Stimulated activated CD4-positive, alpha-beta T cell treated with anti-CD3 and anti-CD28 coated beads, Interleukin-15, amount 100 ng/mL, for 48 hours (primary cell): ENCODE measurements at places on chromosomes 7 and 10.

DNA sequence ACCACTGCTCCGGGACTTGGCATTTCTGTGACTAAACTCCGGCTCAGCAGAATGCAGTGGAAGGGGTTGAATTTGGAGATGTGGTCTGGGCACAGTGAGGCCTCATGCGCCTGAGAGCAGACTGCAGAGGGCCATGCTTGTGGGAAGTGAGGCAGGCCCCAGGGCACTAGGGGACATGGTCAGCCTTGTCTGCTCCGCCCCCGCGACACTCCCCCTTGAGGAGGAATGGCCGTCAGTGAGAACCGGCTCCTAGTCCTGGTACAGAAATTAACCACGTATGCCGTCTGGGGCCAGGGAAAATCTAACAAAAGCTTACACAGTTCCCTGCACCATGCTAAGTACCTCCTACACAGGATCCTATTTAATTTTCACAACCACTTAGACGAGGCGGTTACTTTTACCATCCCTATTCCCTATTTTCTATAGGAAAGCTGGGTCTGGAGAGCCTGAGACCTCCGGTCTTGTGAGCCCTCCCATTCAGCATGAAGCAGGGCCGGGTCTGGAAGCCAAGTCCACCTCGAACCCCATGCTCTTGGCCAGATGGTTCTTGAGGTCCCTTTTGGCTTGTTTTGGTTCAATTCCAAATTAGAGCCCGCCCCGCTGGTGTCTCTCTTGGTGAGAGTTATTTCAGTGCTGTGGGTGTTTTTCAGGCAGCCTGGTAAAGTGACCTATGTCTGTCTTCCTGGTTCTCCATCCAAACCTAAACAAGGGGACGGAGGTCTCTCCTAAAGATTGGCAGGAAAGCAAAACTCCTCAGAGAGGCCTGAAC lies 87.7 kb upstream of the PITRM1 start:
- no peak for DNase-seq

- no peak for DNase-seq
Observed at GRCh38 chr10:117226813-117227451, 14.0 kb upstream of the SLC18A2 start.

GRCh38 chr10:62087329-62087728 lies 181.3 kb downstream of the RTKN2 start:
- no peak for DNase-seq

DNA sequence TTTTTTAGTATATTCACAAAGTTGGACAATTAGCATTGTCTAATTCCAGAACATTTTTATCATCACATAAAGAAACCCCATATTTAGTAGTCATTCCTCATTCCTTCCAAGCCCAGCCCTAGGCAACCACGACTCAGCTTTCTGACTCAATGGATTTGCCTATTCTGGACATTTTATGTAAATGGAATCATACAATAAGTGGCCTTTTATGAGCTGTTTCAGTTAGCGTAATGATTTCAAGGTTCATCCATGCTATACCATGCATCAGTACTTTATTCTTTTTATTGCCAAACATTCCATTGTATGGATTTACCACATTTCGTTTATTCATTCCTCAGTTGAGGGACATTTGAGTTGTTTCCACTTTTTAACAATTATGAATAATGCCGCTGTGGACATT lies 249.2 kb downstream of the DYNC1I1 start:
- DNase-seq = no peak

- DNase-seq = no peak
Observed at GRCh38 chr7:91618776-91619765, 261.4 kb downstream of the MTERF1 start.

DNA sequence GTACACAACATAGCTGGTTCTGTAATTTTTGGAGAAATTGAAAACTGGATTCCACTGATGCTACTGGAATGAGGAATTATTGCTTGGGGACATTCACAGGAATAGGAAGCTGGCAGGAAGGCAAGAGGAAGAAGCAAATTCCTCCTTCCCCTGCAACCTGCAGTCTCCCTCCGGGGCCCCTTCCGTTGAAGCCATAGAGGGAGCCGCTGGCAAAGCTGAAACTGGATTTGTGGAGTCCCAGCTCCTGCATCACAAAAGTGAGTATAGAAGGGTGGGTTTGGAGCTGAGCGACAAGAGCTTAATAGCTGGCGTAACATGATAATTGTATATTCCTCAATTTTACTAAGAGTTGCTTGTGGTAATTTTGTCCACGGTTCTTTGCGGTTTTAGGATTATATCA lies 190.8 kb downstream of the ADRA2A start:
- DNase-seq = no peak

GRCh38 chr10:98038288-98038687 lies 7.9 kb upstream of the CRTAC1 start:
- DNase-seq = no peak

GRCh38 chr10:60367024-60367423 lies 22.7 kb downstream of the ANK3 start:
- no peak for DNase-seq

GRCh38 chr7:70797109-70797514 lies 334.8 kb upstream of the GALNT17 start:
- no peak for DNase-seq

- no peak for DNase-seq
Observed at GRCh38 chr10:124909563-124909962, 32.4 kb upstream of the ZRANB1 start.

DNA sequence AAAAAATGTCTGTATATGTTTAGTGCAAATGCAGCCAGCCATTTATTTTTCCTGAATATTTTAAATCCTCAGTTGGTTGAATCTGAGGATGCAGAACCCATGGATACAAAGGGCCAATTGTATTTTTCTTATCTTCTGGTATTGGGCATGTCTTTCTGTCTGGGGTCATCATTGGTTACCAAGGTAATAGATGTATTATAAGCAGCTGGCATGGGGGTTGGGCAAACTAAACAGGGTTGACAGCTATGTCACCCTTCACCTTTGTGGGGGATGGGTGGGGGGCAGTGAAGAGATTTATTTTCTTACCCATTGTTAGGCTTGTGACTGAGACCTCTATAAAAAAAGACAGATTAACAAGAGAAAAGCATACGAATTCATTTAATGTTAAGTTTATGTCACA lies 38.8 kb downstream of the CDHR3 start:
- no peak for DNase-seq

DNA sequence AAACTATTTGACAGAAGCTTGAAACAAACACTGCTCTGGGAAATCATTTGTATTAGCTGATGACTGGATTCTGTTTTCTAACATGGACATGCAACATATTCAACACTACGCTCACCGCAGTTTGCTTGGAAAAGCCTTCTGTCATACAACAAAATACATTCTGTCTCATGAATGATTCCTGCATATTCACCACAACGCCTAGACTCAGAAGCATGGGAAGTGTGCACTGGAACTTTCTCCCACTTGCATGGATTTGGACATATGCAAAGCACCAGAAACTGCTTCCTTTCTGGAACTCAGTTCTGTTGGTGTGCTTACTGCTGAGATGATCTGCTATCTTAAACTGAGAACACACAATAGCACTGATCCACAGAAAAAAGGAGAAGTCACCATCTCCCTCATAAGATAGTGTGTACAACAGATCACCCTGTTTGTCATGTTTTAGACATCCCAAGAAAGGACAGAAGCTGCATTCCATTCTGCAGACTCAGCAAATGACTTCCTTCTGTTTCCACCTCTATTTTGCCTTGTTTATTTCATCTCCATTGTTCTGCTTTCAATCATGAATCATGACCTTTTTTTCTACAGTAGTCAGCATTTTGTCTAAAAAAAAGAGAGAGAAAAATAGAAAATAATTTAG lies 115.8 kb downstream of the HTR7 start:
- no peak for DNase-seq

- no peak for DNase-seq
Observed at GRCh38 chr10:62096256-62096933, 172.2 kb downstream of the RTKN2 start.

DNA sequence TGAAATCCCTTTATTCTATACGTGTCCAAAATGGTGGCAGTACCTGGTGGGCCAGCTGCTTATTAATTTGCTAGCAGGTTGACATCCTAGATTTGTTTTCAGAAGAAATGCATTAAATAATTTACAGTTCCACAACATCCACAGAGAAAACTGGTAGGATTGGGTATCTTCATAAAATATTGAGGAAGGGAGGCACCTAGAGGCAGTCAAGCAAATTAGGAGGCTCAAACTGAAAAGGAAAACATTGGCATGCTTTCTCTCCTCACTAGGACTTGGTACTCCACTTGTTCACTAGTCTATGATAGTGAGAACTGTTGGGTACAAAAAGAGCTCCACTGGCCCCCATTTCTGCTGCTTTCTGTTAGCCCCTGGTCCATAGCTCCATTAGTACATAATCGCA lies 18.3 kb upstream of the LRGUK start:
- no peak for DNase-seq

DNA sequence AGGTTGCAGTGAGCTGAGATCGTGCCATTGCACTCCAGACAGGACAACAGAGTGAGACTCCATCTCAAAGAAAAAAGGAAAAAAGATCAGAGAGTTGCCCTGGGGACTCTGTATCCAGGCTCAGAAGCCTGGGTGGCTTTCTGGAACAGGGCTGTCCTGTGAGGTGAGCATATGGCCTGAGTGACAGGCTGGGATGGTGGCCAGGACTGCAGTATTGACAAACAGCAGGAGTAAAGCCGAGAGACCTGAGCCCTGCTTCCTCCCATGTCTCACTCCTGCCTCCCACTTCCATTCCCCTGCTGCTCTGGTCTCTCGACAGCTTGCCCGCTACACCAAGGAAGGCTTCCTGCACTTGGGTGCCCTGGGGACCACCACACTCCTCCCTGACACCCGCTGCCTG lies 578.5 kb downstream of the GALNT17 start:
- no peak for DNase-seq

DNA sequence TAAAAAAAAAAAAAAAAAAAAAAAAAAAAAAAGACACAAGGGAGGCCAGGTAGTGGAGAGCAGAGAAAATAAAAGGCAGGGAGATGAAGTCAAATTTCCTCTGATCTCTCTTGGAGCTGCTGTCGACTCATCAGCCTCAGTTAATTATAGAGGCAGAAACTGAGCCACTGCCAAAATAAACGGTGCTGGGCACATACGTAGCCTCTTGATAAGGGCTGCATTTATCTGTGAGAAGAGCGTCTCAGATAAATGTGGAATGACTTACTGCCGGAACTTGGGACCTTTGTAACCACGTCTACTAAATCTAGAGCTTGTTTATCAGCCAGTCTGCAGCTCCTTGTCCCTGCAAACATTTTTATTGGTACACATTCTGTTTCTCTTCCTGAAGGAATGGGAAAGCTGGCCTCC lies 162.3 kb downstream of the BAMBI start:
- DNase-seq = no peak

- no peak for DNase-seq
Observed at GRCh38 chr7:148327379-148327778, 263.2 kb upstream of the C7orf33 start.

DNA sequence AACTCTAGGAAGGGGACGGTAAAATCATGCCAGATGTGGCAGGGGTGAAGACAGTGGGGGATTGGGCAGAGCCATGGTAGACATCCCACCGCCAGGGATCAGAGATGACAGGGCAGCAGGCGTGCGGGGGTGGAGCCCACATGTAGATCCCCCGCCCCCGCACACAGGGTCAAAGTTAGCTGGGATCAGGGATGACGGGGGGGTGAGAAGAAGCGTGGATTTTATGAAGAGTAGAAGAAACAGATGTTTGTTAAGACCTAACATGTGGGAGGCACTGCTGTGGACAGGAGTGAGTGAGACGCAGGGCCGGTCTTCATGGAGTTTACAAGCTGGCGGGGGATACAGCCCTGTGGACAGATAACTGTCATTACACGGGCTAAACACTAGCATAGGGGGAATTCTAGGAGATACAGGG lies 154.0 kb upstream of the KLF14 start:
- DNase-seq = no peak

DNA sequence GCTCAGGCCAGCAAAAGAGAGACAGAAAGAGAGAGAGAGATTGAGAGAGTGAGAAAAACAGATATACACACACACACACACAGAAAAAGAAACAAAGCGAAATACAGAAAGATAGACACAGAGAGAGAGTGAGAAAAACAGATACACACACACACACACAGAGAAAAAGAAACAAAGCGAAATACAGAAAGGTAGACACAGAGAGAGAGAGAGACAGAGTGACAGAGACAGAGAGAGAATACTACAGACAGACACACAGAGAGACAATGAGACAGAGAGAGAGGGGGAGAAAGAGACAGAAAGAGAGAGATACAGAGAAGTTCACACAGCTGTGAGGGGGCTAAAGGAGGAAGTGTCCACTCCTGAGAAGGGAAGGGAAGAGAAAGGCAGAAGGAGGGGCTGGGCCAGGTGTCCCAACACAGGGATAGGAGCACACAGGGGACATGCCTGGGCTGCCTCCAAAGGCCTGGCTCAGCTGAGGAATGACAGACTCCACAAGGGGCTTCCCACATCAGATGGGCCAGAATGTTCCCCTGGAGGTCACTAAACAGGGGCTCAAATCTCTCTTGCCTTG lies 4.3 kb downstream of the GCK start:
- DNase-seq = no peak

- DNase-seq = no peak
Observed at GRCh38 chr7:69439636-69440325, 158.5 kb upstream of the AUTS2 start.

GRCh38 chr10:104601166-104601565 lies 39.9 kb upstream of the SORCS3 start:
- DNase-seq = no peak

- no peak for DNase-seq
Observed at GRCh38 chr10:109676703-109677102, 246.6 kb downstream of the XPNPEP1 start.

DNA sequence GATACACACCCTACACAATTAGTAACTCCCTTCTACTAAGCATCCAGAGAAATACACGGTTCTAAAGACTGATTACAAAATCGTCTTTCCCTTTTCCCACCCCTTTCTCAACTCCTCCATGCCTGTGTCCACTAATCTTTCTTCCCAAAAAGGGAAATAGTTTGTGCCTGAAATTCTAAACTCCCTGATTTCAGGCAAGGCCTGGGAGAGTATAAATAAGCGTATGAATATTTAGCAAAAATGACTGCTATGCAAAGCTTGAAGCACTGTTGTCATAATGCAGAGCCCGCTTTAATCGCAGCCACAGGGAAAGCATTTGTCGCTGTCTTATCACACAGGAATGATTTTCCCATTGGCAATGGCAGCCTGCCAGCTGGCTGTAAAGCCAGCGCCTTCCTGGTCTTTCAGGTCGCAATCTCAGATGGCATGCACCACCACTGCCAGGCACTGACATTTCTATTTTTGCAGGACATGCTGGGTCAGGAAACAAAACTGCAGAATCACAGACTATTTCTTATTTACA lies 142.9 kb upstream of the PCGF5 start:
- DNase-seq = no peak
